ENCODE measurements at places on chromosomes 11 and 22.

- DNase-seq: no peak
Observed at GRCh38 chr22:46854125-46854870, 91.8 kb downstream of the TBC1D22A start.

GRCh38 chr11:57277845-57278720, 41.0 kb upstream of the APLNR start:
- DNase-seq: peak; percentile 3

GRCh38 chr22:30040499-30041260, 39.6 kb upstream of the HORMAD2 start:
- no peak for DNase-seq

- DNase-seq: peak; percentile 79
Observed at GRCh38 chr11:76318744-76319384, 62.1 kb downstream of the THAP12 start.

GRCh38 chr11:43574949-43575912, 105.3 kb upstream of the HSD17B12 start:
- DNase-seq: no peak

DNA sequence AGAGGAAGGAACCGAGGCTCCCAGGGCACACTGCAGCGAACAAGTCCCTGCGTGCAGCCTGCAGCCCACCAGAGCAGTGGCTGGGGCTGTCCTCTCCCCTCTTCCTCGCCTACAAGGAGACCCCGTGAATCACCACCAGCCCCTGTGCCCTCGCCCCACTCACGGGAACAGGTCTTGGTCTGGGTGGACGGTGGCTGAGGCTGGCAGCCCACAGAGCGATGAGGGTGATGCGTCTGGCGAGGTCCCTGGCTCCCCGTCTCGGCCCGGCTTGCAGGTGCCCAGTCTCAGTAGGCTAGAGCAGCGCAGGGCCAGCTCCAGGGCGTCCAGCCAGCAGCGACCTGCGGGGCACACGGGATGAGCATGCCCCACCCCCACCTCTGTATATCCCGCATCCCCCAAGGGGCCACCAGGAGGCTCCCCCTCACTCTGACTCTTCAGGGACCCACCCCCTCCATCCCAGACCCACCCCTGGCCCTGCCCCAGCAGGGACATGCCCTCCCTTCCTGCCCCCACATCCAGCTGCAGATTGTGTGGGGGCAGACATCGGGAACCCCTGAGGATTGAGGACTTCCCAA, 50.5 kb upstream of the CARS1 start:
- DNase-seq: no peak
